CD4-positive, alpha-beta T cell treated with Interleukin-1 beta for 1 hour (primary cell): ENCODE measurements at places on chromosomes 13 and 19.

DNA sequence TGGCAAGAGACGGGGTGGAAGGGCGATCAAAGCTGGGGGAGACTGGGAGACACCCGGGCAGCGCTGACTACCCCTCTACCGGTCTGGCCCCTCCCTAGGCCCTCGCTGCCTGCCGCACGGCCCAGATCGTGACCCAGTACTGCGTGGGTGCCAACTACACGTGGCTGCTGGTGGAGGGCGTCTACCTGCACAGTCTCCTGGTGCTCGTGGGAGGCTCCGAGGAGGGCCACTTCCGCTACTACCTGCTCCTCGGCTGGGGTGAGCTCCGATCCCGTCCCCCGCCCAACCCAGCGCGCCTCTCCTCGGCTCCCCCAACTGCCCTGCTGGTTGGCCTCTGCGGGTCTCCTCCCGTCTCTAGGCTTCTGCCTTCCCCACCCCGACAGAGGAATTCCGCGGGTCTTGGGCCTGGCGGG, 8.8 kb downstream of the GIPR start:
- DNase-seq: peak; percentile 53

GRCh38 chr13:93955904-93956303, 523.6 kb downstream of the DCT start:
- DNase-seq: no peak

GRCh38 chr19:18899624-18900560, 3.9 kb upstream of the CERS1 start:
- DNase-seq: no peak

DNA sequence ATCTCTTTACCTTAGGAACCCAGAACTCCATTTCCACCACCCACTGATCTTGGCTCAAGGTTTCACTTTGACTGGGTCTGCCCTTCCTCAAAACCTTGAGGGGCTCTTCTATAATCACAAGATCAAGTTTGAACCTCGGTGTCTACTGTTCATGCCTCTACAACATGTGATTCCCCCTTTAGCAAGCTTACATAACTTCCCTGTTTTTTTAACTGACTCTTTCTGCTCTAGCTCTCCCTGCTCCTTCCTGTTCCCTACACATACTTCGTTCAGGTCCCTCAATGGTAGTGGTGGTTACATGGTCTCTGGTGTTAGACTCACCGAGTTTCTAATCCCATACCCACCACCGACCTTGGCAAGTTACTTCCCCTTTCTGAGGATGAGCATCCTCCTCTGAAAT, 26.7 kb downstream of the CEACAM8 start:
- no peak for DNase-seq

- DNase-seq: no peak
Observed at GRCh38 chr19:30070968-30071632, 129.1 kb downstream of the URI1 start.

DNA sequence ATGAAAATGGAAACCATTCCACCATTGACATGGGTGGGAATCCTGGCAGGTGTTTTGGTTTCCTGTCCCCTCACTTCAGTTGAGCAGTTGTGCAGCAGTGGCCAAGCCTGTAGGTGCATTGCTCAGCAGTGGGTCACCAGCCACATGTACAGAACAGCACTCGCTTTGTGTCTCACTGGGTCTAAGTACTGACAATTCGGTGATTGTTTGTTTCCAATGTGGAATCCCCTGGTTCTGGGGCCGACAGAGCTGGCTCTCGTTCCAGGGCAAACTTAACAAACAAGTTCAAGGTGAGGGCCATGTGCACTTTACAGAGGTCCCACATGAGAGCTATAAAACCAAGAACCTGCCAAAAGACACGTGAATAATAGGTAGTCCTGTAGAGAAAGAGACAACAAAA, 54.1 kb upstream of the SPATA13 start:
- DNase-seq: no peak

DNA sequence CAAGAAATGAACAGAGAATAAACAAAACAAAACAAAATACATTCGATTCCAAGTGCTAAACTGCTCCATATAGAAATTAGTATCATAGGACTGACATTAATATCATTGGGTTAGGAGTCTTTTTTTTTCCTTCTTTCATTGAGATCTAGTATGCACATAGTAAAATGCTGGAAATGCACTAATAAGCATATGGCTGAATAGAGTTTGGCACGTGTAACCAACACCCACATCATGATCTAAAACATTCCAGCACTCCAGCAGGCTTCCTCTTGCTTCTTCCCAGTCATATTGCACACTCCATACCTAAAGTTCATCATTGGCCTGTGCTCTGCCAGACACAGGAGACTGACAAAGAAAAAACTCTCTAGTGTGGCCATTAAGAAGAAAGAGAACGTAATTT, 117.5 kb downstream of the POU4F1 start:
- no peak for DNase-seq

GRCh38 chr19:13881692-13882418, 4.9 kb downstream of the NANOS3 start:
- no peak for DNase-seq

GRCh38 chr19:41386442-41386841, 10.1 kb downstream of the TMEM91 start:
- no peak for DNase-seq

GRCh38 chr19:17762505-17763229, 11.4 kb downstream of the FCHO1 start:
- no peak for DNase-seq

- DNase-seq: no peak
Observed at GRCh38 chr13:109144693-109145437, 515.5 kb downstream of the MYO16 start.

DNA sequence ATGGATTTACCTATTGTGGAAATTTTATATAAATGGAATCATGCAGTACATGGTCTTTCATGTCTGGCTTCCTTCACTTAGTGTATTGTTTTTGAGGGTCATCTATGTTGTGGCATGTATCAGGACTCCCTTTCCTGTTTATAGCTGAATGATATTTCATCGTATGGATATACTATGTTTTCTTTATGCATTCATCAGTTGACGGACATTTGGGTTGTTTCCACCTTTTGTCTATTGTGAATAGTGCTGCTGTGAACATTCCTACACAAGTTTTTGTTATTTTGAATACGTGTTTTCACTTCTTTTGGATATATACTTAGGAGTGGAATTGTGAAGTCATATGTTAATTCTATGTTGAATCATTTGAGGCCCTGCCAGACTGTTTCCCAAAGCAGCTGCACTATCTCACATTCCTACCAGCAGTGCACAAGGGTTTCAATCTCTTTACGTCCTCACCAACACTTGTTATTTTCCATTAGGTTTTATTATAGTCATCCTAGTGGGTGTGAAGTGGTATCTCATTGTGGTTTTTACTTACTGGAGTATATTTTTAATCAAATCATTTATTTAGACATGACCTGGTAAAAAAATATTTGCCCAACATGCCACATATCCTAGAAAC, 262.7 kb downstream of the DLEU7 start:
- DNase-seq: no peak

- peak; percentile 61 for DNase-seq
Observed at GRCh38 chr19:52343548-52343947, 7.5 kb downstream of the ZNF610 start.

- no peak for DNase-seq
Observed at GRCh38 chr13:90565985-90566713, 781.3 kb upstream of the MIR17HG start.

GRCh38 chr13:34671137-34671536, 270.9 kb upstream of the NBEA start:
- DNase-seq: no peak

DNA sequence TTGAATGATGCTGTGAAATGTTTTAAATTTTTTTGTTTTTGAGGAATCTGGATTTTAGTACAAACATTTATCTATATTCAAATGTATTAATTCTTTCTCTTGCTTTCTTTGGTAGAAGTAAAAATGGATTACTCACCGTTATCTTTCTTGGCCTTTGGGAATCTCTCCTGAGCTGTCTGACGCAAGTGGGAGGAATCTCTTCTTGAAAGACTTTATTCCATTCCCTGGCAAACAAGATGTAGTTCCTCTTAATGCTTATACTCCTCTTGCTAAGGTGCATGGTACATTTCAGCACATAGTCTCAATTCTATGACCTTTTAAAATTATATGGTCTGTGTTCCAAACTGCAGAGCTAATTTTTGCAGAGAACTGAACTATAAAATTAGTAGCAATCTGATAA, 246.2 kb upstream of the SLC10A2 start:
- no peak for DNase-seq

DNA sequence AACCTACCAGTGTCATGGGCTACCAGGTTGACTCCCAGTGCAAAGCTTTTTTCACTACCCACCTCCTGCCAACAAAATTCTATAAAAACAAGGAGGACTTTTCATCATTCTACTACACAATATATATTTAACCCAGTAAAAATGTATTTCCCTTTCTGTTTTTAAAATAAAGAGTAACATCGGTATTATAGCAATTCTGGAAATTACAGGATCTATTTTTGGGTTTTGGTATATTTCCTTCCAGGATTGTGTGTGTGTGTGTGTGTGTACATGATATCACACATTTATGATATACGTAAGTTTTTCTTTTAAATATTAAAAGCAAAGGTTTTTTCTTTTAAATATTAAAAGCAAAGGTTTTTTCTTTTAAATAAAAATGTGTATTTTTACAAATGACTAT, 6.0 kb upstream of the UBL3 start:
- DNase-seq: no peak

DNA sequence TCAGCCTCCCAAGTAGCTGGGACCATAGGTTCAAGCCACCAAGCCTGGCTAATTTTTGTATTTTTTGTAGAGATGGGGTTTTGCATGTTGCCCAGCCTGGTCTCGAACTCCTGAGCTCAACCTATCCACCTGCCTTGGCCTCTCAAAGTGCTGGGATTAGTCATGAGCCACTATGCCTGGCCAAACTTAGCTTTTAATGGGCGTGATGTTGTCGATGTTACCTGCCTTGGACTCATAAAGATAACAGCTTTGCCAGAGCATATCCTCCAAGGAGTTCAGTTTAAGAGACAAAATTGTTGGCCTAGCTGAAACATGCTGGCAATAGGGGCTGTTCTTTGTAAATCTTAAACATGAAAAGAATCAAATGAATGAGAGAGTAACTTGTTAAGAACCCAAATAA, 13.1 kb downstream of the POLR1D start:
- DNase-seq: no peak

DNA sequence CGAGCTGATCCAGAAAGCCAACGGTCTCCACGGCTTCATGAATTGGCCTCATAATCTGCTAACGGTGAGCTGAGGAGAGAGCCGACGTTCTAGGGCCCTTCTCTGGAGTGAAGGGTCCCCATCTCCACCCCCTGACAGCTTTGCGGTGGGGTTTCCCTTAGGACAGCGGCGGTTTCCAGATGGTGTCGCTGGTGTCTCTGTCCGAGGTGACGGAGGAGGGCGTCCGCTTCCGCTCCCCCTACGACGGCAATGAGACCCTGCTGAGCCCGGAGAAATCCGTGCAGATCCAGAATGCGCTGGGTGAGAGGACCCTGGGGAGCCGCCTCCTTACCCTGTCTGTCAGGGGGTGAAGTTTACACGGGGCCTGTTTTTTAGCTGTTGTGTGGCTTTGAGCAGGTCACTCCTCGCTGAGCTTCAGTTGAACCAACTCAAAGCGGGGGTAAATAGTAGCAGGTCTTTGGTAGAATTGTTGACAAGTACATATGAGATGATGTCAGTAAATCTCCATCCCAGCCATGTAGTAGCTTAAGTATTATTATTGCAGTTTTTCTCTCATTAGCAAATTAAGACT, 801 bp downstream of the QTRT1 start:
- no peak for DNase-seq

DNA sequence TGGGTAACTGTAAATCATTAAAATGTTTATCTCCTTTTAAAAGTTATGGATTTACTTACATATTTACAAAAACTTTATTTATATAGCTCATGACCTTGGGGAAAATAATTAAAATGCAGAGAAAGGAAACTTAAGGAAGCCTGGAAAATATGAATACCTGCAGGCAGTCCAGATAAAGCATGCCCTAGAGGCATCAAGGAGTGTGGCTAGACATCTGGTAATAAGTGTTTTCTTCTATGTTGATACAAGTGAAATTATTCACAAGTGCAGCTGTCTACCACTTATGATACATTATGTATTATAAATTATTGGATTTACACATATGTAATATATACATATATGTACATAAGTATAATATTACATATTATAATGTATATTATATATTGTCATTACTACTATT, 207.9 kb downstream of the LMO7 start:
- DNase-seq: no peak

- no peak for DNase-seq
Observed at GRCh38 chr13:36344886-36345437, 1.2 kb downstream of the SPART start.

DNA sequence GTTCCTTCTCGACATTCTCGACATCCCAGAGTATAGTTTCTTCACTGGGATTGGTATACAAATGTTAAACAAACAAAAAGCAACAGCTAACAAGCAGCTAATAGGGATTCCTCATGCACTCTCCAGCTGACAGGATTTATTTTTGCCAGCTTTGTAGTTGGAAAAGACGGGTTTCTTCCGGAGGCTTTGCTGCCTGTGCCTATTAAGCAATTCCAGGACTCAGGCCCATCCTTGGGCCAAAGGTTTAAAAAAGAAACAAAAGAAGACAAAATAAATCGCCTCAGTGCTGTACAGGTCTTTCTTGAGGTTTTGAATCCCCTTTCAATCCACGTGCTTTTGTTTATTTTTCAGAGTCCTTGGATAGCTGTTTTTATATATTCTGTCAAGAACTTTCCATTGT, 1414.5 kb upstream of the PCDH9 start:
- DNase-seq: no peak

- no peak for DNase-seq
Observed at GRCh38 chr13:36885901-36886300, 34.1 kb downstream of the SMAD9 start.

- DNase-seq: no peak
Observed at GRCh38 chr19:32651729-32652140, 23.2 kb downstream of the ANKRD27 start.

- no peak for DNase-seq
Observed at GRCh38 chr13:112510002-112510780, 77.8 kb downstream of the TUBGCP3 start.

GRCh38 chr19:36058481-36059179, 3.9 kb downstream of the WDR62 start:
- no peak for DNase-seq

GRCh38 chr19:42130254-42130573, 2.0 kb downstream of the POU2F2 start:
- no peak for DNase-seq

DNA sequence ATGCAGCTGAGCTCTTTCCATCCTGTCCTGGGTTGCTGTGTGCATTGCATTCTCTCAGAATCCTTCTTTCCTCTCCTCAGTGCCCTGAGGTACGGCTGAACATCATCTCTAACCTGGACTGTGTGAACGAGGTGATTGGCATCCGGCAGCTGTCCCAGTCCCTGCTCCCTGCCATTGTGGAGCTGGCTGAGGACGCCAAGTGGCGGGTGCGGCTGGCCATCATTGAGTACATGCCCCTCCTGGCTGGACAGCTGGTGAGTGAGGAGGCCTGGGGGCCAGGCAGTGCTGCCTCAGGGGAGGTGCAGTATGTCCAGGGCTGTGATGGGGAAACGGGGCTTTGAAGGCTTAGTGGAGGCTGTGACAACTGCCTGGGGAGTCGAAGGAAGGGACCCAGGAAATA, 29.8 kb downstream of the PPP2R1A start:
- no peak for DNase-seq
